ENCODE measurements at places on chromosomes 7 and 10.
A peak's percentile ranks its signal among the peaks of the same experiment; 100 is the strongest.

GRCh38 chr10:101843032-101844021, at the start of gene KCNIP2:
Gene KCNIP2 (minus strand): TSS chr10:101843800. CDS start chr10:101843568, 232 bp downstream.
- peaks cover 14% of the 10 kb centered on the region for H3K36me3 ChIP-seq
- peak within 1 kb of the TSS; percentile 31 for H3K4me3 ChIP-seq
- peak; percentile 75 for DNase-seq

DNA sequence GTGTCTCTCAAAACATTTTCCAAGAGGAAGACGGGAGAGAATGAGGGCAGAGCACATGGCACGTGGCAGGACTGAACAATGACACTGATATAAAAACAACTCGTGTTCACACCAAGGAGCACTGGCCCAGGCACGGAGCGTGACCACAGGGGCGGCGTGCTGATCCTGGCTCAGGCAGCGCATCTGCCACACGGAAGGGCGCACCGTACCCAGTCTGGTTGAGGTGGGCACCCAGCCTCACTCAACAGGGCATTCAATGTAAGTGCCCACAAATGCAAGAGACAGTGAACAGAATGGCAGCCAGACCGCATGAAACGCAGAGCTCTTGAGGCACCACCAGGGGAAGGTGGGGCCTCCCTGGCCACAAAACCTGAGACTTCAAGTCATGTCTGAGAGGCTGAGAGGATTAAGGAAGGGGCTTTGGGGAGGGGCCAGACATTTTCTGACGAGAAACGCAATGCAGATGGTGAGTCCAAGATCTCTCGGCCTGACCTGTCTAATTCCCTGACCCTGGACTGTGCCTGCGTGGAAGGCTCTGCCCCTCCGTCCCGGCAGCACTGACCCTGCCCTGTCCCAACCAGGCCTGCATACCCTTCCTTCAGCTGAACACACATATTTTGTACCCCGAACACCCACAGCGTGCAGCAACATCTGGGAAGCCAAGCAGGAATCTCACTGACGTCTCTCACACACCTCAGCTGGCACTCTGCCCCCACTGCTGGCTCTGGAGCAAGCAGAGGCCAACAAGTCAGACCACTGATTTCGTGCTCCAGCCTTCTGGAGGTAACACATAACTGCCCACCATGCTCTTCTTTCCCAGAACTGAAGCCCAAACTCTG, 35.5 kb downstream of the VOPP1 start:
- H3K27me3 ChIP-seq, result no peaks in the 10 kb centered on the region
- H3K36me3 ChIP-seq, result no peaks in the 10 kb centered on the region
- H3K27ac ChIP-seq, result no peak overlapping the region
- peaks cover 50% of the 10 kb centered on the region for H3K4me1 ChIP-seq
- no peak overlapping the region for H3K4me3 ChIP-seq
- DNase-seq, result no peak

- H3K36me3 ChIP-seq, result no peaks in the 10 kb centered on the region
- no peak overlapping the region for H3K27ac ChIP-seq
- no peak overlapping the region for H3K4me3 ChIP-seq
- no peaks in the 10 kb centered on the region for H3K27me3 ChIP-seq
Observed at GRCh38 chr7:149870701-149871483, 2.9 kb upstream of the ATP6V0E2 start.

DNA sequence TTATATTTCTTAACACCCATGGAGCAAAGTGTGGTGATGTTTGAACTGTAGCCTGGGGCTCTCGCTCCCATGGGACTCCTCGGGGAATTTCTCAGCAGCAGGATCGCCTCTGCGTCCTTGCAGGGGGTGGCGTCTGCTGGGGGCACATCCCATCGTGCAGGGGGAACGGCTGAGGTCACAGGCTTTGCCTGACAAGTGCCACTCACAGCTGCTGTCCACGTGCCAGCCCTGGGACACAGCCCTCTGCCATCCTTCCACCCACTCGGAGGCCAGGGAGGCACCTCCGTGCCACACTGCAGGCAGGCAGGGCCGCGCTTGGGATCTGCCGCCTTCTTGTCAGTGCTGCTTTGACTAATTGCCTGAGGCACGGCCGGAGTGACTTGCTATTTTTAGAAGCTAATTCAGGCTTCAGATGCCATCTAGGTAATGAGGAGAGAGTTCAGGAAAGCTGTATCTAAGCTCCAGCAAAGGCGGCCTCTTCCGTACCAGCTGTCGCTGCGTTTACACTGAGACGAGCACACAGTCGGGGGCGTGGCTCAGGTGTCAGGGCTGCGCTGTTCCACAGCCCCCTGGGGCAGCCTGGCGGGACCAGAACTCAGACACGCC, 45.7 kb downstream of the PITRM1 start:
- peaks cover 8% of the 10 kb centered on the region for H3K36me3 ChIP-seq
- no peak overlapping the region for H3K4me3 ChIP-seq
- no peak for DNase-seq

DNA sequence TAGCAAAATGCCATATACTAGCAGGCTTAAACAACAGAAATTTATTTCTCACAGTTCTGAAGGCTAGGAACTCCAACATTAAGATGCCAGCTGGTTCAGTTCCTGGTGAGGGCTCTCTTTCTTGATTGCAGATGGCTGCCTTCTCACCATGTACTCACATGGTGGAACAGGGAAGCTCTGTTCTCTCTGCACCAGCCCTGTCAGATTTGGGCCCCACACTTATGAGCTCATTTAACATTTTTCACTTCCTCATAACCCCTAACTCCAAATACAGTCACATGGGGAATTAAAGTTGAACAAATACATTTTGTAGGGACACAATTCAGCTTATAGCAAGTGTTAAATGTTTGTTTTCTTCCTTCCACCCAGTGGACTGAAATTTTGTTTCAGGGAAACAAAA, 218.6 kb upstream of the TAC1 start:
- no peaks in the 10 kb centered on the region for H3K27me3 ChIP-seq
- no peak overlapping the region for H3K27ac ChIP-seq
- no peak overlapping the region for H3K4me3 ChIP-seq
- no peaks in the 10 kb centered on the region for H3K36me3 ChIP-seq
- no peak for DNase-seq
- H3K4me1 ChIP-seq, result no peaks in the 10 kb centered on the region

DNA sequence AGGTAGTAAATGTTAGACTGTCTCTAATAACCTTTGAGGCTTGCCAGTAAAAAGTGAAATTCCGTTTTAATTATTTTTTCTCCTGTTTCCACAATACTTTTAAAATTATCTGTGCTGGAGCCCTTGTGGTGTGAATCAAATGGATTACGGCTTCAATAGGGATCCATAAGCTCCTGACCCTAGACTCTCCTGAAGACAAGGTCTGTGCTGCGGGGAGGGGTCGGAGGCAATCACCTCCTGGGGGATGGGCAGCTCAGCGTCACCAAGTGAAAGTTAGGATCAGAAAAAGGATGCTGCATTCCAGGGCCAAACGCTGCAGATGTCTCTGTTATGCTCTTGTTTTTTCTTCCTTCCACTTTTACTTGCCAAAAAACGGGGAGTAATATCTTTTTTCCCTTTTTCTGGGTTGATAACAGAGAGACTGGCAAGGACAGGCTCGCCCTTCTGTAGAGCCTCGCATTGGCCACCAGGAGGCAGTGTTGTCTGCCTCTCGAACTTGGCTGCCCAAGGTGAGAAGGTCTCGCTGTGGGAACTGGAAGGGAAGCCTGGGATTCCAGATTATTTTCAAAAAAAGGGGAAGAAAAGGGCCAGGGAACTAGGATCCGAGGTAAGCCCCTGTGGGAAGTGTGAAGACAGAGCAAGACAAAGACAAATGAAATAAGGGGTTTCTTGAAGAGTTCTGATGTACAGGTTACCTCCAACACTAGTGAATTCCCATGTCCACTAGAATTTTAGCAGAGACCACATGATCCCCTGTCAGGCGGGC, 621.9 kb downstream of the ACTR3B start:
- H3K27me3 ChIP-seq, result no peaks in the 10 kb centered on the region
- no peak overlapping the region for H3K4me3 ChIP-seq
- H3K36me3 ChIP-seq, result no peaks in the 10 kb centered on the region
- no peak overlapping the region for H3K27ac ChIP-seq
- H3K4me1 ChIP-seq, result peaks cover 4% of the 10 kb centered on the region

DNA sequence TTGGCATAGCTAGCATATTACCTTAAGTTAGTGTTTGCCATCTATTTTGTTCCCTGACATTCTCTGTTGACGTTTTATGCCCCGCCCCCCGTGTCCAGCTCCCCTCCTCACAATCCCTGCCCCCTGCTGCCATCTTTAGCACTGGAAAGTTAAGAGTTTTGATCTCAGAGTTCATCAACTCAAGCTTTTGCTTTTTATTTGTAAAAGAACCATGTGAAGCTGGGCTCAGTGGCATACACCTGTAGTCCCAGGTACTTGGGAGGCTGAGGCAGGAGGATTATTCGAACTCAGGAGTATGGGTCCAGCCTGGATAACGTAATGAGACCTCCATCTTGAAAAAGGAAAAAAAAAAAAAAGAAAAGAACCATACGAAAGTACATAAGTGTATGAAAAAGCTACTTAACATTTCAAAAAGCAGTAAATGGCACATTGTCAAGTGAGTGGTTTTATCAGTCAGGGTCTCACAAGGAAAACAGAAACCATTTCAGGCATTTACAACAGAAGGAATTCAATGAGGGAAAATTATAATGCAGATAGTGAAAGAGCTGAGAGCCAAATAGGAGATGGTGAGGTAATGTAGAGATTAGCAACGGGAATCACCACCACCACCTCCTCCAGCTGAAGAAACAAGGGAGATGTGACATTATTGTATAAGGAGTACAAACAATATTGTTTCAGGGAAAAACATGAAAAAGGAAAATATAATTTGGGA, 64.9 kb downstream of the MCU start:
- no peaks in the 10 kb centered on the region for H3K4me1 ChIP-seq
- H3K27ac ChIP-seq, result no peak overlapping the region
- no peaks in the 10 kb centered on the region for H3K36me3 ChIP-seq
- H3K27me3 ChIP-seq, result no peaks in the 10 kb centered on the region
- DNase-seq, result no peak

DNA sequence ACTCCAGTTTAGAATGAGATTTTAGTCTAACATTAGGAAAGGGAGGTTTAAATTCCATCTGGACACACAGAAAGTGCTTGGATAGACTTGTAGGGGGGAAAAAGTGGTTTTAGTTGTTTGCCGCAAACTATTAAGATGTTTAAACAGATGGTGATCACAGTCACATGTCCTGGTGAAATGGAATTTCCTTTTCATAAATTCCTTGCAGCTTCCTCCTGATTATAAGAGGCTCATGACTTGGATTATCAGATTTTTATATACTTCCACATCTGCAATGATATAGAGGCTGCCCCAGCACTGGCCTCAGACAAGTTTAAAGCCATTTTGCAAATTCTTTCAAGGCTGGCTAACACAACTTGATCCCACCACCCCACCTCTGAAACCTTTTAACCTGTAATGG, 106.4 kb upstream of the ARMC3 start:
- H3K27me3 ChIP-seq, result no peaks in the 10 kb centered on the region
- no peak for DNase-seq
- peaks cover 4% of the 10 kb centered on the region for H3K4me1 ChIP-seq

DNA sequence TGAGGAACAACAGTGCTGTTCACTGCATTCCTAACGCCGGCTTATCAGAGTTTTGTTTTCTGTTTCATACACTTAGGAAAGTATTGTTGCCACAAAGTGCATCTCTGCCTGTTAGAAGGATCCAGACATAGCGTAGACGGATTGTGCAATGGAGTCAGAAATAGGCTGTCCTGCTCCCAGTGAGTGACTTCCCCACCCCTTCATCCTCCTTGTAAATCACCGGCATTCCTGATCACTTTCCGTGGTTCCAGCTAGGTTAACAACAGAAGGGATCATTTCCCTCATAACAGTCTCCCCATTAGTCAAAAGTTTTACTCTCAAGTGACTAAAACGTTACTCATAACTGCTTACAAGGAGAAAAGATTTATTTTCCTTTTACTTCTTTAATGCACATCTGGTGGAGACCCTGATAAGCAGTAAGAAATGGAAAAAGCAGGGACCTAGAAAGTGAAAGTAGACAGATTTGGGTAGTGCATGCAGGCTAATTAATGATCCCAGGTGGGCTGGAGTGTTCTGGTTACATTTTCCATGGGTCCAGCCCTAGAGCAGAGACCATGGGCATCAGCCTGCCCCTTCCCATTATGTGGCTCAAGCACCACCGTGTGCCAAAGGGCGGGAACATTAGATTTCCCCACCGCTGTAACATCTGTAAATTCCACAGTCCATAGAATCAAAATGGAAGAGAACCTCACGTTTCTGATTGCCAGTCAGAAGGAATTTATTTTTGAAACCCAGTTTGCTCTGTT, 395.1 kb upstream of the GALNT17 start:
- no peak for DNase-seq
- H3K4me3 ChIP-seq, result no peak overlapping the region
- H3K27me3 ChIP-seq, result no peaks in the 10 kb centered on the region
- H3K36me3 ChIP-seq, result no peaks in the 10 kb centered on the region
- peaks cover 33% of the 10 kb centered on the region for H3K4me1 ChIP-seq

DNA sequence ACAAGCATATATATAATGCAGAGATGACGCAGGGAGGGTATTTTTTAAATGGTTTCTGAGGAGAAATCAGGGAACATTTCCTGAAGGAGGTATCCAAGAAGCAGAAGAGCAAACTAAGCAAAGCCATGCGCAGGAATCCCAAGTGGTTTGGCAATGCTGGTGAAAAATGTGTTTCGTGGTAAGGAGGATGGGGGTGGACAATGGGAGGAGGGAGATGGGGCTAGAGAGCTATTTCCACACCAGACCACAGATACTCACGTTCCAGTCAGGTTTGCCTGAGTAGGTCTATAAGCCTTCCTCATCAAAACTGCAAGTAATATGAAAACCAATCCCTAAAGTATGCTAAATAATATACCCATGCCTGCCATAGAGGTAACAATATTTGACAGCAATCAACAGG, 223.7 kb upstream of the MKLN1 start:
- peaks cover 49% of the 10 kb centered on the region for H3K36me3 ChIP-seq
- H3K27me3 ChIP-seq, result no peaks in the 10 kb centered on the region
- no peak for DNase-seq
- peaks cover 50% of the 10 kb centered on the region for H3K4me1 ChIP-seq
- peak overlapping the region; percentile 45 for H3K27ac ChIP-seq
- peak overlapping the region; percentile 65 for H3K4me3 ChIP-seq

- H3K36me3 ChIP-seq, result no peaks in the 10 kb centered on the region
- peaks cover 4% of the 10 kb centered on the region for H3K4me1 ChIP-seq
- DNase-seq, result no peak
- H3K27ac ChIP-seq, result no peak overlapping the region
- no peaks in the 10 kb centered on the region for H3K27me3 ChIP-seq
- H3K4me3 ChIP-seq, result no peak overlapping the region
Observed at GRCh38 chr10:77533146-77533886, 104.3 kb downstream of the KCNMA1 start.

DNA sequence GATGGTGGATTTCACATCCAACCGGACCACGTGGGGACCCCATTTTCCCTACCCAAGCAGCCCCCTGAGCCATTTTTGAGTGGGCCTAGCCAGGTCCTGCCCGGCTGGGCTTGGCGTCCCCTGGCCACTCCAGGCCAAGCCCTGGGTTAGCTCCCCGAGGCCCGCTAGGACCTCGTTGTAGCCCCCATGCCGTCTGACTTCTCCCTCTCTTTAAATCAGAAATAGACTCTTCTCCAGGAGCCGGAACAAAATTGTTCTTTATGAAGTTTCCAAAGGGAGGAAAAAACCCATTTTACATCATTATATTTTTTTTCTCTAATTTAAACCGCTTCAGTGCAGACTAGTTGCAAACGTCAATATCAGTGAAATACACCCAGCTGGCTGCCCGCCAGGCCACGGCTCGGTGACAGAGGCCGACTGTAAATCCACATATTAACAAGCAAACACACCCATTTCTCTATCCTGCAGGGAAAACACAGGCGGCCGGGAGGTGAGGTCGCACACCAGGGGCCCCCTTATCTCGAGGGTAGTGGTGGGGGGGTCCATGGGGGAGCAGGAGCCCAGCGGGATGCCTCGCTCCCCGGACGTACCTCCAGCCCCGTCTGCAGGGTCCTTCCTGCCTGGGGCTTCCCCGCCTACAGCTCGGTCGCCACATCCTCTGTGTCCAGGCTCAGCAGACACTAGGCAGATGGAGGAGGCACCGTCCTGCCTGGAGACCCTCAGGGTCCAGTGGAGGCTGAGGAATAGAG, 72.7 kb downstream of the ELFN1 start:
- no peaks in the 10 kb centered on the region for H3K27me3 ChIP-seq
- peaks cover 17% of the 10 kb centered on the region for H3K4me1 ChIP-seq
- peak overlapping the region; percentile 19 for H3K4me3 ChIP-seq
- DNase-seq, result no peak
